ENCODE measurements at places on chromosomes 16 and 17.

DNA sequence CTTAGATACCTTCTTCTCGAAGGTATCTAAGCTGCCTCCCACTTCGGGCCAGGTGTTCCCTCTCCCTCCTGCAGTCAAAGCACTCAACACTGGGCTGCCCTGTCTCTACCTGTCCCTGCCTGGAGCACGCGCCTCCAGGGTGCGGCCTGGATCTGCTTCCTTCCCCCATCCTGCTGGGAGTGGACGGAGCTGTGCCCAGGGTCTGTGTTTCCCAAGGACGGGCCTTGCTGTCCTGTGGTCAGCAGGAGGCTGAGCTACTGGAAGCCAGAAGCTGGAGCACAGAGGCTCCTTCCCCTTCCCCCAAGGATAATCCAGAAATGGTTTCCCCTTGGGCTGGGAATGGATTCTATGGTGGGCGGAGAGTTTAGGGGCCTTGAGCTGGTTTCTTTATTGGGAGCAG lies 16.7 kb downstream of the LLGL2 start:
- DNase-seq: no peak

DNA sequence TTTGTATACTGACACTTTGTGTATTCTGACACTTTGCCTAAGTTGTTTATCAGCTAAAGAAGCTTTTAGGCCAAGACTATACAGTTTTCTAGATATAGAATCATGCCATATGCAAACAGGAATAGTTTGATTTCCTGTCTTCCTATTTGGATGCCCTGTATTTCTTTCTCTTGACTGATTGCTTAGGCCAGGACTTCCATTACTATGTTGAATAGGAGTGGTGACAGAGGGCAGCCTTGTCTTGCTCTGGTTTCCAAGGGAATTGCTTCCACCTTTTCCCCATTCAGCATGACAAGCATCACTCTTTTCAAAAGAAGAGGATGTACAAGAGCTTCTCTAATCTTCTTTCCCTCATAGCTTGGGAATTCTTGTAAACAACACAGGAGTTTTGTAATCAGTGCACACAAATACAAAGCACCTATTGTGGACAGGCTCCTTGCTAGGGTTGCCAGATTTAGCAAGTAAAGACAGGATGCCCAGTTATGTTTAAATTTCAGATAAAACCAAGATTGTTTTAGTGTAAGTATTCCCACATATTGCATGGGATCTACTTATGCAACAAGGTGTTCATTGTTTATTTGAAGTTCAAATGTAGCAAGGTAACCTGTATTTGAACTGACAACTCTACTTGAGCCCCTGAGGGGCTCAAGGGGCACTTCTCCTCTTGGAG lies 233.5 kb downstream of the SLC39A11 start:
- DNase-seq: no peak

DNA sequence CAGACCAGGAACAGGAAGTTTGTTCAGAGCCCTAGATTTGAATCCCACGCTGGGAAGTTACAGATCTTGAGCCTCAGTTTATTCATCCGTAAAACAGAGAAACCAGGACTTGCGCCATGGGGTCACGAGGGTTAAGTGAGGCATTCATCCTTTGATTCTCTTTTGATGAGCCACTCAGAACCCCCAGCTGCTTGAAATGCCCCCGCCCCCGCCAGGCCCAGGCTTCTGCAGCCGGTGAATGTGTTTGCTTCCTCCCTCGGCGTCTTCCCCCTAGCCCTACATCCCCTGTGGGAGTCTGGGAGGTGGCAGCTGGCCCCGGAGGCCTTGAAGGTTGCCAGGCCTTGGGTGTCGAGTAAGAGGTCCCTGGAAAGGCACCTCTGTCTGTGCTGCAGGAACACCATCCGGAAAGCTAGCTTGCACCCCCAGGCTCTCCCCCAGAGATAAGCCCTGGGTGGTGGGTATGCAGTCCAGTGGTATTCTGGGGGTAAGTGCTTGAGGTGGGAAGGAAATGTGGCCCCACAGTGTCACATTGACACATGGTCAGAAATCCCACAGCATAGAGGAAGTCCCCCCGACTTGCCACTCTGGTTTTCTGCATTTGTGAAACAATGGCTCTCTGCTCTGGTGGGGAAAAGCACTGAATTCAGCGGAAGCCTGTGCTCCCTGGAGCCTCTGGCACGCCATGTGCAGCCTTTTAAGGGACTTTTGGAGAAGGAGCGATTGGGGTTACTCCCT lies 14.9 kb downstream of the IRF8 start:
- DNase-seq: no peak

DNA sequence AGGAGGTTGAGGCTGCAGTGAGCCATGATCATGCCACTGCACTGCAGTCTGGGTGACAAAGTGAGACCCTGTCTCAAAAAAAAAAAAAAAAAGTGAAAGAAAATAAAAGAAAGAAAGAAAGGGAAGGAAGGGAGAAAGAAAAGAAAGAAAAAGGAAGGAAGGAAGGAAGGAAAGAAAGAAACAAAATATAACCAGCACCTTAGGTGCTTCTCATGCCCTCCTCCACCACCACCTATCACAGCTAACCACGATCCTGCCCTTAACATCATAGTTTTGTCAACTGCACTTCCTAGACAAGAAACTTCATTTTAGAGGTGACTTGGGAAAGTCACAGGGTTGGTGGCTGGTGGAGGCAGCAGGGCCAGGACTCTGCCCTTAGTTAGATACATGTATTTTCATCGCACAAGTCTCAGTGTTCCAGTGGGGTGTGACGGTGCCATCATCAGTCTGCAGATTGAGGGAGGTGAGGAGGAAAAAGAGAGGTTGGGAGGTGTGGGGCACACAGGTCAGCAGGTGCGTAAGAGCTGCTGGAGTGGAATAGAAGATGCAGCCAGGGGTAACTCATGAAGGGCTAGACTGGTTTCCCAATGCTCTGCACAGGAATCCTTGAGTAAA lies 10.0 kb downstream of the SUPT4H1 start:
- peak; percentile 55 for DNase-seq

- DNase-seq: no peak
Measured at GRCh38 chr16:29116980-29117379, 132.1 kb downstream of the LAT start.

DNA sequence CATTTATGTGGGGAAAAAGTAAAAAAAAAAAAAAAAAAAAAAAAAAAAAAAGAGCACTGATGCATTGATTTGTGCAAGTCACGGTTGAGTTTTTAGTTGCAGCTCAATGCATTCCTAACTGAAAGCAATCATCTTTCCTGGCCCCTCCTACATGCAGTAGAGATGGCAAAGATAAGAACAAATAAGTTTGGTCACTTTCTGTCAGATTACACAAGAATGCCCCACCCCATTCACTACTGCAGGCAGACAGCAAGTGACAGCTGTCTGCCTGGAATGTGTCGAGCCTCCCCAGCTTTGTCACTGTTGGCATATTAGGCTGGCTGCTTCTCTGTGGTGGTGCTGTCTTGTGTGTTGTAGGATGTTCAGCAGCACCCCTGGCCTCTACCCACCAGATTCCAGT lies 243.5 kb downstream of the FOXL1 start:
- no peak for DNase-seq

DNA sequence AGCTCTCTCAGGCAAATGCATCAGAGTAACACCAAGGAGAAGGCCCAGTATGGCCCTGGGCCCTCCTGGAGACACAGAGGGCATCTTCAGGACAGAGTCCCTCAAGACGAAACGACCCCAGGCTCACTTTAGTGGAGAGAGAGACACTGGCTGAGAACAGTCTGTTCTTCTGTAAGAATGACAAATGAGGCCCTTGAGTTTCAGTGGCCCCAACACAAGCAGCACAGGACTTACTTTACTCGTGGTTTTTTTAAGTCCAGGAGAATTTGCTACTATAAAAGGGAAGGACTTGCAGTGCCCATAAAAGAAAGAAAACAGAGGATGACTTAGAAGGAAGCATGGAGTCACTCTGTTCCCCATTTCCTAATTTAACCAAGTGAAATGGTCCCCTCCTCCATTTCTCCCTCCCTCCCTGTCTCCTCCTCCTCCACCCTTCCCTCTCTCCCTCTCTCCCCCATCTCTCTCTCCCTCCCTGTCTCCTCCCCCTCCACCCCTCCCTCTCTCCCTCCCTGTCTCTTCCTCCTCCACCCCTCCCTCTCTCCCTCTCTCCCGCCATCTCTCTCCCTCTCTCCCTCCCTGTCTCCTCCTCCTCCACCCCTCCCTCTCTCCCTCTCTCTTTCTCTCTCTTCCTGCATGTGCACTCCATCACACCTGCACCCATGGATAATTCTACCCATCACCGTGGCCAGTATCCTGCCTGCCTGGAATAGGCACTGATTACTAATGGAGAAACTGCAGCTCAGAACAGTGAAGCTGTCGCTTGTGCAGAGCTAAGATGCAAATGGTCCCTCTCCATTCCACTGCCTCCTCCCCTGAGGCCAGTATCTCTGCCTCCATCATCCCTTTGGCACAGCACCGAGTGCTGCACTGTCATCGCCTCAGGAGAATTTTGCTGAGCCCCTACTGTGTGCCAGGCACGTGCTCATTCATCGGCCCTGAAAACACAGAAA lies 47.3 kb upstream of the RBFOX3 start:
- DNase-seq: no peak

DNA sequence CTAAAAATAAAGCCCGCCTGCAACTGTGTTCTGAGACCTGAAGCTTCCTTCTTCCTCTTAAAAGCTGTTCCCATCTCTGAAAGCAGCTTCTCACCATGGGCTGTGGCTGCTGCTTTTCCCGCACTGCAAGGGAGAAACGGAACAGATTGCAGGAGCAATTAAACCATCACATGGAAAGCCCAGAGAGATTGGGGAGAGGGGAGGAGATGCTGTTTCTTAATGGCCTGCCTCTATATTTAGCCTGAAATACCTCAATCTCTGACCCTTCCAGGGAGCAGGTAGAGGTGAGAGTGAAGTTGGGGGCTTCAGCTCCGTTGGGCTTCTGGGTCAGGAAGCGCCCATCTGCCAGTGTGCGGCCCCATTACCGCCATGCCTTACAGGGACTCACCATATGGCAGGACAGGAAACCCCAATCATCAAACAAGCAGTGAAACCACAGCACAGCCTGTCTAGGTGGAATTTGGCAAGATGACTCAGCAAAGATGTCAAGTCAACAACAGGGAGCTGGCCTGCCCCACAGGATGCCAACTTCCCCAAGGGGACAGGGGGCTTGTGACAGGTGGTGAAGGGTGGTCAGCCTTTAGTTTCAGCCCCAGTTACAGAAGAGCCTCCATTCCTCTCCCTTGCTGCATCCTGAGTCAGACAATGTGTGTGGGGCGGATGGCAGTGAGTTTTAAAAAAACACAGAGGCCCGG lies 286.6 kb upstream of the CCL2 start:
- DNase-seq: peak; percentile 37

DNA sequence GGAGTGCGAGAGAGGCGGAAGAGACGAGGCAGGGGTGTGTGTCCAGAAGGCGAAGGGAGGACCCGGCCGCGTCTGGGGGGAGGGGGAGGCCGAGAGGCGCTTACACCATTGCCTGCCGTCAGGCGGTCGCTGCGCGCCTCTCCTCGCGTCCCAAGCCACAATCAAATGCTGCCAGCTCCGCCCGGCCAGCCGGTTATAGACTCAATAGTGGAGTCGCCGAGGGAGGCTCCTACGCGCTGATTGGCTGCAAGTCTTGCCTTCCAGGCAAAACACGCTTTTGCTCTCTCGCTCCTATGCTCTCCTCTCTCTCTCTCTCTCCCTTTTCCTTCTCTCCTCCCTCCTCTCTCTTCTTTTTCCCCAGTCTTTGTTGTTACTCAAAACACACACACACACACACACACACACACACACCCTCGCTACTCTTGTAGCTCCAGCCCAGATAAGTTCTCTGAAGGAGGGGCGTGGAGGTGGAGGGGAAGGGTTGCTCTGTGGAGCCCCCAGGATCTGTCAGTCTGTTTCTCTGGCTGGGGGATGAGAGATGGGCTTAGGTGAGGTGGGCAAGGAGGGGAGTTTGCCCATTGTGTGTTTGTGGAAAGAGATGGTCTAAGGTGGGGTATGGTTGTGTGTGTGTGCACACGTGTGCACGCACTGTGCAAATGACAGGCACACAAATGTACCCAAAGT lies at the start of gene DLX3:
DLX3 (minus strand) TSS at position 170 of the 684 bp plus-strand sequence. CDS start 226 bp downstream, outside the sequence.
- DNase-seq: no peak

- no peak for DNase-seq
Measured at GRCh38 chr16:87140211-87141200, 176.7 kb downstream of the C16orf95 start.

DNA sequence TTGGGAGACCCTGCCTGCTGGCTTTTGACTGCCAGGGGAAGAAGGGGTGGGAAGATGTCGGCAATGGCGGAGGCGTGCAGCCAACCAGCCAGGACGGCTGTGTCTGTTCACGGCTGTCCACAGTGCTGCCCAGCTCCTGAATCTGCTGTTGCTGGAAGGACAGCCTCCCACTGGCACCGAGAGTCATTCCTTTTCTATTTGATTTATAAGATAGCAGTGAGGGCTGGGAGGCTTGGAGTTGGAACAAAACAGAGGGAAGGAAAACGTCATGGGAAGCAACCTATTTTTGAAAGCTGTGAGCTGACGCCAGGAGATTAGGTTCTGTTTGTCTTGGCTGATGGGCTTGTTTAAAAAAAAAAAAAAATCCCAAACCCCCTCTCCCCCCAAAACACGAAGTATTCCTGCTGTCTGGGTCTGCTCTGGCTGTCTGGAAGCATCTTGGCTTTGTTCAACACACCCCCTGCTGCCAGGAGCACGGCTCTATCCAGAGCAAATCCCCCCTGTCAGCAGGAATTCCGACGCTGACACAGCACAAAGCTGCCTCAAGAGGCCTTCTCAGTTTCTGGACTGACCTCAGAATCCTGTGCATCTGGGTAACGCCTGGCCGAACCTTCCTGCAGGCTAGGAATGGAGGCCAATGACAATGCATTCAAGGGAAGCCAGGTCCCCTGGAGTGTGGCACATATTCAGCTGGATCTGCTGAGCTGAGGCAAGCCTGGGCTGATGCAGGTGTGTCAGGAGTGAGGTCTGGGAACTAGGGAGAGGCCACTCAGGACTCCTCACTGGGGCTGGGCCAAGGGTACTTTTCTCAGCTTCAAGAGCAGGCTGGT lies 41.0 kb upstream of the SREBF1 start:
- DNase-seq: no peak

- DNase-seq: no peak
Measured at GRCh38 chr17:921161-921560, 58.4 kb downstream of the NXN start.

- no peak for DNase-seq
Measured at GRCh38 chr16:86929057-86929871, 350.9 kb downstream of the FOXL1 start.

GRCh38 chr17:1810450-1811103 lies 19.1 kb downstream of the SMYD4 start:
- no peak for DNase-seq

DNA sequence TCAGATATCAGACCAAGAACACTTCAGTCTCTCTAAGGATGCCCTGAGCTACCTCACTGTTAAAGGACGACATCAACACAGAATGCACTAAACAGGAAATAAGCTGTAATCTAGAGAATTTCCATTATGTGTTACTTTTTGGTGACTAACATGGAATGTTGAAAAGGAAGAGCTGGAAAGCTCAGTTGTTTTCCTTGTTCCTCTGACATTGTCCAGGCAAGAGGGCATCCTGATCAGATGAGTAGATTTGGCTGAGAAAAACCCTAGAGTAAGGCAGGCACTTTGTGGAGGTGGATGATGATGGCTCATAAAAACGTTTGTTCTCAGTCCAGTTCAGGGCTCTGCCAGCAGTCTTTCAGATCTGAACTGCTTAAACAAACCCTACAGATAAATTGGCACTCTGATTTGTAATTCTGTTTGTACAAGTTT lies 34.0 kb downstream of the DGKE start:
- no peak for DNase-seq

- DNase-seq: no peak
Measured at GRCh38 chr17:77254951-77255825, 114.4 kb downstream of the SEC14L1 start.
